ENCODE measurements at places on chromosomes 1 and 21. TPM values are rescaled to one million over a fixed set of nuclear protein-coding genes. Genes with fewer than 3 reads are reported as not detected.

Gene IL12RB2
- total RNA-seq = 0.98 TPM

Gene PLA2G2F
- not detected for total RNA-seq

Gene UBL4B
- total RNA-seq = not detected

Gene NTRK1
- 0.52 TPM for total RNA-seq

Gene SELL
- total RNA-seq = 216 TPM

Gene TP73
- not detected for total RNA-seq

DNA sequence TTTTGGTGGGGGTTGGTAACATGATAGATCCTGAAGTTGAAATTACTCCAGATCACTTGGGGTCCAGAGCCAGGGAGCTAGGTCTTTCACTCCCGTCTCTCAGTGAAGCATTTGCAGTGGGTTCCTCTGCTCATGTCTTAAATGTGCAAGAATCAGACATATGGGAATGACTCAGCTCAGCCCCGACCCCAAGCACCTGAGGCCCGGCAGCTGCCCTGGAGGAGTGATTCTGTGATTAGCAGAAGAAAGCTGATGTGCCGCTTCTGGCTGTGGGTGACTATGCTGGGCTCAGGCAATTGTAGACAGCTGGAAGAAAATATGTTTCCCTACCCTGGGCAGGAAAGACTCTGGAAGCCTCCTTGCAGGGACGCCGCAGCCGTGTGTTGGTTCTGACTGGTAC is 601.7 kb downstream of the NPHP4 start:
- DNase-seq = no peak

DNA sequence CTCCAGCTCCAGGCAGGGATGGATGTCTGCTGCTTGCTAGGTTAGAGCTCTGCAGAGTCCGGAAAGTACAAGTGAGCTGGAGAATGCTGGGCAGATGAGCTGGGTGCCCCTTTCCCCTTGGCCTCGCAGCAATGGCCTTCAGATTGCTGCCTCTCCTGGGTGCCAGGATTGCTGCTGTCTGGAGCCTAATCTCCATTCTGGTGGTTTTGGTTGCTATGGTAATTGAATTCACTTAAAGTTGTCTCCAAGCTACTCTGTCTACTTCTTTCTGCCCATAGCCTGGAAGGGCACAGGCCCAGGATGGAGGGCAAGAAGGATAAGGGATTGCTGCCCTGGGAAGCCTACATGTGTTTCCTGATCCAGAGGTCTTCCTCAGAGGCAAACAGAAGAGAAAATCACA is 14.6 kb upstream of the KCND3 start:
- DNase-seq = no peak

- no peak for DNase-seq
Measured at GRCh38 chr1:2603521-2604155, 17.1 kb downstream of the PRXL2B start.

GRCh38 chr1:115063228-115063901 is 25.9 kb downstream of the TSPAN2 start:
- DNase-seq = peak; percentile 14

DNA sequence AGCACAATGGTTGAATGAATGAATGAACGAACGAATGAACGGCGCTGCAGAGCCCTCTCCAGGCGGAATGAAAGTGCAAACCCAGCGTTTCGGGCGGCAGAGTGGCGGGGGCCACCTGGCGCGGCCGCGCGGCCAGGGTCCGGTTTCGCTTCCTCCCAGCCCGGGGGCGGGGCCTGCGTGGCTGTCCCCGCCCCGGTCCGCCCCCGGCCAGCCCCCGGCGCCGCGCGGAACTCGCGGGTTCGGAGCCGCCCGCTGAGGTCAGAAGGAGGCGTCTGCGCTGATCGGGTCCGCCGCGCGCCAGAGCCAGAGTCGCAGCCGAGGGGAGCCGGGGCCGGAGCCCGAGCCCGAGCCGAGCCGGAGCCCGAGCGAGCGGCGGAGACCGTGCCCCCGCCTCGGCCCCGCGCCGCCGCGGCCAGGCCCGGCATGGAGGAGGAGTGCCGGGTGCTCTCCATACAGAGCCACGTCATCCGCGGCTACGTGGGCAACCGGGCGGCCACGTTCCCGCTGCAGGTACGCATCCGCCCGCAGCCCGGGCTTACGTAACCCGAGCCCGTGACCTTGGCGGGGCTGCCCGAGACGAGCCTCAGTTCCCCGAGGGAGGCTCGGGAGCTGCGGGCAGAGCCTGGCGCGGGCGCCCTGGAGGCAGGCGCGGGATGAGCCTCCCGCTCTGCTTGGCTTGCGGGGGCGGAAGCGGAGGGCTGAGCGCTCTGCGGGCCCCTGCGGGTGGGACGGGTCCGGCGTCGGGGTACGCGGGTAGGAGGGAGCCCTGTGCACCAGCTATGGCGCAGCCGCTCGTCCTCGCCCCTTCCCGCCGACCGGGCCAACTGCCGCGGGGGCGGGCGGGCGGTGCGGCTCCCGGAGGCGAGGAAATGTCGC is at the start of gene PDXK:
Gene PDXK (plus strand): TSS at position 258 of the 876 bp plus-strand sequence. CDS start 166 bp downstream, at position 424.
- peak; percentile 66 for DNase-seq

GRCh38 chr21:35801391-35801790 is 258.9 kb downstream of the SETD4 start:
- DNase-seq = no peak

GRCh38 chr1:184945029-184945428 is 29.3 kb downstream of the NIBAN1 start:
- DNase-seq = no peak

DNA sequence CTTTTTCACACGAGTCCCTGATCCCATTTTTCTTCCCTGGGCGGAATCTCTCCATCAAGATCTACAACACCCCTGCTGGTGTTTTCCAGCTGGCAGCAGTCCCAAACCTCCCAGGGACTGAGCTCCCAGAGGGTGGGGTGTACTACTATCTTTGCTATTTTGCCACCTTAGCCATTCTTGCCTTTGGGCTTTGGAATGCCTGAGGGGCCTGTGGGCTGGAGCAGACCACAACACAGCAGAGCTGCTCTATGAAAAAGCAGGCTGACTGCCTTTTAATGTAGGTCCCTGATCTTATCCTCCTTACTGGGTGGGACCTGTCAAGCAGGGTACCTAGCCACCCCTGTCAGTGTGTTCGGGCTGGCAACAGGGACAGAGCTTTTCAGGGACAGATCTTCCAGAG is 91.9 kb downstream of the KCNT2 start:
- DNase-seq = no peak

Measured in CD4-positive, alpha-beta T cell (primary cell).